ENCODE measurements at places on chromosomes 12 and 14. TPM values are rescaled to one million over a fixed set of nuclear protein-coding genes. Genes with fewer than 3 reads are reported as not detected.
A peak's percentile ranks its signal among the peaks of the same experiment; 100 is the strongest.

- DNase-seq, result no peak
Observed at GRCh38 chr14:62455446-62455845, 589.8 kb downstream of the KCNH5 start.

DNA sequence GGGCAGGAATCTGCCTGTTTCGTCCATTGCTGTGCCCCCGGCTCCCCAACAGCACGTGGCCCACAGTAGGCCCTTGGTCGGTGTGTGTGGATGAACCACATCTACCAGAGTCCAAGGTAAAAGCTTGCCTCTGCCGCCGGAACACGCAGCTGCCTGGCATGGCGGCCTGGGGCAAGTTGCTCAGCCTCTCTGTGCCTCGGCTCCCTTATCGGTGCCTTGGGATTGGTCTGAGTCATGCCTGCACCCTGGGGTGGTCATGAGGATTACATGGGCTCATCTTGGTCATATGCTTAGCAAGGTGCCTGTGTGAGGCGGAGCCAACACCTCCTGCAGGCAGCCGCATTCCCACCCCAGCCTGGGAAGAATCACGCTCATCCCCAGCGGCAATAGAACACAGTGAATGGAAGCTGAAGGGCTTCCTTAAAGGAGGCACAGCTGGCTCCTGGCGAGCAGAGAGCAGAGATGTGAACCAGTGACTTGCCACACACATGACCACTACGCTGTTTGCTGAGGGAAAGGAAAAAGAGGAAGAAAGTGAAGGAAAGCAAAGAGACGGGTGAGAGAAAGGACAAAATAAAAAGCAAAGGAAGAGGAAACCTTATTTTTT, 5.5 kb upstream of the SCARB1 start:
- DNase-seq, result no peak

Gene CACNA1C
- 4.3 TPM for total RNA-seq

GRCh38 chr14:81042438-81042837, 87.0 kb downstream of the TSHR start:
- DNase-seq, result no peak

- no peak for DNase-seq
Observed at GRCh38 chr14:102238131-102238530, 66.8 kb downstream of the MOK start.

GRCh38 chr14:73809391-73809790, 42.2 kb upstream of the PTGR2 start:
- no peak for DNase-seq

DNA sequence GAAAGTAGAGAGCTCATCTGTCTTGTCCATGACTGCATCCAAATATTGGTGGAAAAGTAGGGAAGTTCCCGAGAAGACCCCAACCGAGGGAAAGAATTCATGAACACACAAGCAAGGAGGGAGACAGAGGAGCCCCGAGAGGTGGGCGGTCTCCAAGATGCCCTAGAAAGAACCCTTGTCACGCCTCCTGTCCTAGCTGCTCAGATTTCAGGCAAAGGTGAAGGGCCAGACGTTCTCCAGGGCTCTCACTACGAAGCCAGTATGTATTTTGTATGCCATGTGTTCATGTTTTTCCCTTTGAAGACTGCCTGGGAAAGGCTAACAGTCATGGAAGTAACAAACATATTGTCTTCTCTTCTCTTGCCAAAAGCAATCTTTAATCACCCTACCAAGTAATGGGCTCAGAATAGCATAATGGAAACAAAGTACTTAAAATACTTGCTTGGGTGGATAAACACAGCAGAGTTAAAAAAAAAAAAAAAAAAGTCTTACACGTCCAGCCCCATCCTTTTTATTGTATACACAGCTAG, 99.2 kb upstream of the TBX3 start:
- no peak for DNase-seq

- DNase-seq, result peak; percentile 24
Observed at GRCh38 chr12:92304371-92305055, 158.9 kb upstream of the BTG1 start.

DNA sequence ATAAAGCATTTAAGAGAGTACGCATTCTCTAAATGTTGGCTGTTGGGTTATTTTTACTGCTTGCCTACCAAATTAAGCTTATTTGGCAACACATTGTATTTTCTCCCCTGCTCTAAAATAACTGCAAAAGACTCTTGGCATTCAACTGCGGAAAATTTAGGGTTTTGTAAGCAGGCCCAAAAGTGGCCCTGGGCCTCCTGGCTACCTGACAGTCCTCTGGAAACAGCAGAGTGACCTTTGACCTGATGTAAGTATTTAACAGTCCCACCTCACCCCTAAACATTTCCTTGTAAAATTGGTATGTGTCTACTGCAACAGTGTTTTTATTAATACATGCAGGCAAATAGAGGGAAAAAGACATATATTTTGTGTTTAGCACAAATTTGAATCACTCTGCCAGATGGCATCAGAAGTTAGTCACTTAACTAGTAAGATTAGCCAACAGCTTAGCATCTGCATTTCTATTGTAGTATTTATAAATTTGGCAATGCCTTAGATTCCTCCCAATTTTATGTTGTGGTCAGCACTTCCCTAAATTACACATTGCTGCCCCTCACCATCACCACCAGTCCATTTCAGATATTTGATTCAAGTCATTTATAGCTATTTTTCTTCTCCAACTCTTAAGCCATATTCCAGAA, 11.2 kb downstream of the LLPH start:
- DNase-seq, result no peak

Gene FAM186B
- 0.59 TPM for total RNA-seq

DNA sequence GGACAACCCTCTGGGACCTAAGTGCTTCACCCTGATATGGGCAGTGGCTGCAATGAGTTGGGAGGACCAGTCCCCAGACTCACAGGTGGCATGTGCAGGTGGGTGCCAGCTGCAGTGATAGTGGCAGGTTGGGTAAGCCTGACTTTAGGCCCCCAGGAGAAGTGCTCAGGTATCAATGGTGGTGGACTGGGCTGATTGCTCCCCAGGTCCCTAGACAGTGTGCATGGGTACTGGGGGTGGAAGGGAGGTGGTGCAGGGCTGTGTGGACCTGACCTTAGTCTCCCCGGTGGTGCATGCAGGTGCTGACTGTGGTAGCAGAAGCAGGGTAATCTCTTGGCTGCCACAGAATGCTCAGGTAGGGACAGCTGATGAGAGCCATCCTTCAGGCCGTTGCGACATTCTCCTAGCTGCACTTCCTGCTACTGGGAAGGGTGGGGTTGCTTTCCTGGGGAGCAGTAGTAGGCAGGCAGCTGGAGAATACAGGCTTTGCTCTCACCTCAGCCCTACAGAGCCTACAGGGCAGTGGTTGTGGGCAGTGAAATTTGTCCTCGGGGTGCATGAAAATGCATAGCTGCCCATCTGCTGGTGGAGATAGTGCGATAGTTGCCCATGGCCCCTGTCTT, 33.3 kb upstream of the CCND2 start:
- DNase-seq, result no peak

DNA sequence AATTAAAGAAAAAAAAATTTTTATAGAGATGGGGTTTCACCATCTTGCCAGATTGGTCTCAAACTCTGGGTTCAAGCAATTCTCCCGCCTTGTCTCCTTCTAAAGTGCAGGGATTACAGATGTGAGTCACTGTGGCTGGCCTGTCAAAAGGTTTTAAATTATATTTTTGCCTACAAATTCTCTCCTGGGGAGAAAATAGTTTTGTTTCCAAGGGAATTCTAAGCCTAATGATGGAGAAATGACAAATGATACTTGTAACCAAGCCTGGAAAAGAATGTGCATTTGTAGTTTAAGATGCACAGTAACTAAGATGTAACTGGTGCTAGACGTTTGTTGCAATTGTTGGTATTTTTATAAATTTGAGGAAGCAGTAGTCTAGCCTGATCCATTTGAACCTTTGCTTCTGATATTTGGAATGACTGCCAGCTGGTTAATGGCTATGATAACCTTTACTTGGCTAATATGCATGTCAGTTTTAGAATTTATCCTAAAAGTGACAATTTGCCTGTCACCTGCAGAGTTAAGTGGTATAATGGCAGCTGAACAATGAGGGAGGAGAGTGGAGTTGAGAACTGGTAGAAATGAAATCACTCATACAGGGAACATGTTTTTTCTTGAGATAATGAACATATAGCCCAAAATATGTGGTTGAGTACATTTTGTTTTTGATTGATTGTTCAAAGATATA, 148.0 kb downstream of the FUT8 start:
- DNase-seq, result no peak

Gene FOXG1
- not detected for total RNA-seq

Gene PRB2
- total RNA-seq, result 0.20 TPM

Gene LRIG3
- 241 TPM for total RNA-seq

DNA sequence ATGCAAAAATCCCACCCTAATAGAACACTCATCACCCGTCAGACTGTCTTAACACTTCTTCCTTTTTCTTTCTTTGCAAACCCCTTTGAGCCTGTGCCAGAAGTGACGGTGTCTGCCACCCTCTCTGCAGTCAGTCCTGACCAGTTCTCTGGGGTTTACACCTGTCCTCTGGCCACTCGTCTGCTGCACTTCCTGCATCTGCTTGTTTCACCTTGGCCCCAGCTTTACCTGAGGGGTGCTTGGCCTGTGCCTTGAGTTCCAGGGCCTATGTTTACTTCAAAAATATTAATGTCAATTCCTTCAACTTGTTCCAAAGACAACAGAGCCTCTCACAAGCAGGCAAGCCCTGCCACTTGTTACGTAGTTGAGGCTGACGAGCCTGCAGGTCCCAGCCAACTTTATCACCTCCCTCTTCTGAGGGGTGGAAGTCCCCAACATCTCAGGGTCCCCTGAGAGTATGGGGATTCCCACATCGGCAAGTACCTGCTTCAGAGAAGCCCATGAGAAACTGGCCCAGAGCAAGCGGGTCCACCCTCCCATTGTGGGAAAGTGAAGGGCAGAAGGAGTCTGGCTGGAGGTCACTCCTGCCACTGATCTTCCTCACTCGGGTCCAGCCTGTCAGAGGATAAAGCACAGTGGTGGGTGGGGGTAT, 205.4 kb downstream of the DAD1 start:
- no peak for DNase-seq

Measured in skin of body (tissue), 3 donors.